ENCODE measurements at places on chromosomes 7 and 10.

DNA sequence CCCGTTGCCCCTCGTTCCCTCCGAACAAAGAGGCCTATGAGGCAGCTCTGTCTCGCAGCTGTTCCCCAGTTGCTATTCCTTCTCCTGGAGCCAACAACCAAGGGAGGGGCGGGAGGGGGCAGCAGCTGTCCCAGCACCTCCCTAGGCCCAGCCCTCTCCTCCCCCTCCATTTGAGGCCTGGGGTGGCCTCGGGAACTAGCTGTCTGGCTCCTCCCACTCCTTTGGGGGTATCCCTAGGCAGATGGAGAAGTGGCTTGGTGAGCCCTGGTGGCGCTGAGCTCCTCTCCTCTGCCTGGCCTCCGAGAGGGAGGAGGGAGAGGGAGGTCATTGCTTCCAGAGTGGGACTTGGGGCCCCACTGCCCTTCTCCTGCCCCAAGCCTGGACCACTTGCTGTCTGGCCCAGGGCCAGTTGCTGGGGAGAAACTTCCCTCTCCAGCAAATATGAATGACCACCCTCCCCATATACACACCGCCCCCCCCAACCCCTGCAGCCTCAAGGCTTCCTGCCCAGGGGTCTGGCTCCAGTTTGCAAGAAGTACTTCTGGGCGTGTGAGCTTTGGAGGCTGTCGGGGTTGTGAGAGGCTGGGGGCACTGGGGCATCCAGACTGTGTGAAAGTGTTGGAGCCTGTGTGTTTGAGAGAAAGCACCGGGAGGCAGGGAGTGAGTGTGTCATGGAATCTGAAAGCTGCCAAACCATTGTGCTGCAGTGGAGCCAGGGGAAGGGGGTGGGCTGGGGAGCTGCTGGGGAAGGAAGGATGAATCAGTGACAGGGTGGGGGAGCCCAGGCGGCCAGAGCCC is 3.1 kb downstream of the FLNC start:
- peak; percentile 29 for DNase-seq

DNA sequence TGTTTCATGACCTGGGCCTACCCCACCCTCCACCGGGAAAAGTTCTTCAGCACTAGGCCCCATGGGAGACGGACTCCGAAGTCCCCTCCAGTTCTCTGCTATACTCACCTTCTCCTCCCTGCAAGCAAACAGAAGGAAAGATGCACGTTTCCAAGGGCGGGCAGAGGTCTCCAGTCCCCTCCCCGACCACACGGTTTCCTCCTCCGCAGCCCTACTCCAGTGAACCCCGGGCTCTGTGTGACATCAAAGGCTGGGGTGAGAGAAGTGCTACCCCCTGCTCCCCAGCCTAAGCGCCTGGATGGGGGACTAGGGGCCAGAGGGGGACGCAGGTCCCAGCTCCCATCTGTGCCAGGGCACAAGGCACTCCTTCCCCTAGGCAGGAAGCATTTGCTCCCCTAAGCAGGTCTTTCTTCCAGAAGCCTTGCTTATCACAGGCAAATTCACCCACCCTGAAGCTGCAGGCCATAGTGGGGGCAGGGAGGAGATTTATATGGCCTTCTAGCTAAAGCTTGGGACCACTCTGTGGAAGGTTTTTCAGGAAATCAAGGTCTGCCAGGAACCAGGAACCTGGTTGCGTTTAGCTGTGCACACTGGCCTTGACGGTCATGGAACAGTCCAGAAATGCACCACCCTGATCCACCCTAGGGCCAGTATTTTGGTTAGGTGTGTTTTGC is 52.8 kb downstream of the ASB13 start:
- no peak for DNase-seq

GRCh38 chr7:10429511-10429910 is 544.2 kb upstream of the PHF14 start:
- DNase-seq: no peak

DNA sequence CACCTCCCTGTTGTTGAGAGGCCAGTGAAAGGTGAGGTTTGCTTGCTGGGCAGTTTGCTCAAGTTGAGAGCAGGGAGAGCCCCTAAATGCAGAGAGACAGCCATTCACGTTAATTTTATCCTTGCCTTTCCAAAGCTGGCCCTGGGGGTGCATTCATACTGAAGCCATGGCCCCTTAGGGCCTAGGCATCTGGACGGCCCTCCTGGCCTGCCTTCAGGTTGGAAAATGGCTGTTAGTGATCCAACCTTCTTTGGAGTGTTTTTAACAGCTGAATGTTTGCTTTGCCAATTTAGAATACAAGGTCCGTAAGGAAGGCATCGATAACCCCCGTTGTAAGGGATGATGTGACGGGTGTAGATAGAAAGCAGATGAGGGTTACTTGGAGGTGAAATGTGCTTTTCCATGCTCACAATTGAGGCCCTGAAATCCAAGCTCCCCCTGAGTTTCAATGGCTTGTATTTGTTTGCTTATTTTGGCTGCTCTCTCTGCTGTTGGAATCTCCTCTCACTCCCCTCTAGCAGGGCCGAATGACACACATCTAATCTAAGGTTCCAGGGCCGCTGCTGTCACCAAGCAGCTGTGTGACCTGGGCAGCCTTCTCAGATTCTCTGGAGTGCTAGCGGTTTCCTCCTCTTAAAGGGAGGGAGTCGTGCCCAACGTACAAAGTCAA is 171.6 kb upstream of the MKI67 start:
- DNase-seq: no peak

DNA sequence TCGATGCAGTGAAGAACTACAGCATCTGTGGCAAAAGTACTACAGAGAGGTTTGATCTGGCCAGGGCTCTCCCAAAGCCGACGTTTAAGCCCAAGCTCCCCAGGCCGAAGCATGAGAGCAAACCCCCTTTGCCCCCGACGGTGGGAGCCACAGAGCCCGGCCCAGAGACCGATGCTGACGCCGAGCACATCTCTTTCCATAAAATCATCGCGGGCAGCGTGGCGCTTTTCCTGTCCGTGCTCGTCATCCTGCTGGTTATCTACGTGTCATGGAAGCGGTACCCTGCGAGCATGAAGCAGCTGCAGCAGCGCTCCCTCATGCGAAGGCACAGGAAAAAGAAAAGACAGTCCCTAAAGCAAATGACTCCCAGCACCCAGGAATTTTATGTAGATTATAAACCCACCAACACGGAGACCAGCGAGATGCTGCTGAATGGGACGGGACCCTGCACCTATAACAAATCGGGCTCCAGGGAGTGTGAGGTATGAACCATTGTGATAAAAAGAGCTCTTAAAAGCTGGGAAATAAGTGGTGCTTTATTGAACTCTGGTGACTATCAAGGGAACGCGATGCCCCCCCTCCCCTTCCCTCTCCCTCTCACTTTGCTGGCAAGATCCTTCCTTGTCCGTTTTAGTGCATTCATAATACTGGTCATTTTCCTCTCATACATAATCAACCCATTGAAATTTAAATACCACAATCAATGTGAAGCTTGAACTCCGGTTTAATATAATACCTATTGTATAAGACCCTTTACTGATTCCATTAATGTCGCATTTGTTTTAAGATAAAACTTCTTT is 2.3 kb downstream of the LRRTM3 start:
- DNase-seq: no peak

DNA sequence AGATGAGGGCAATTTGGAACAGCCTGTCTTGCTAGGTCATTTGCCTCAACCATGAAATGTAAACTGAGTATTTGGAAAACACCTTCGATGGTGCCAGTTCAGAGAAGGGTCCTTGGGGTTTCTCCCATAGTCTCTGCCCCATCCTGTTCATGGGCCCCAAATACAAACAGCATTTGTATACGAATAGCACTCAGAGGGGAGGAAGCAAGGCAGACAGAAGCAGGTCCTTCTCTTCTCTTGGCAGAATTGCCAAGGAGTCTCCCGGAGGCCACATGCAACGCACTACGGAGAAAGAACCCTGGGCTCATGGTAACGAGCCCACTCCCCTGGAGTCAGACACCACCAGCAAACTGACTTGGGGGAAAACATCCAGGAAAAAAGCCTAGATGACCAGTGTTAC is 162.1 kb downstream of the RAB11FIP2 start:
- no peak for DNase-seq

GRCh38 chr10:67609996-67610793 is 85.8 kb downstream of the CTNNA3 start:
- no peak for DNase-seq

Data from GM12892 (cell line).